ENCODE measurements at places on chromosomes 4 and X.

GRCh38 chrX:21616386-21616785, 41.7 kb downstream of the KLHL34 start:
- no peak for DNase-seq

DNA sequence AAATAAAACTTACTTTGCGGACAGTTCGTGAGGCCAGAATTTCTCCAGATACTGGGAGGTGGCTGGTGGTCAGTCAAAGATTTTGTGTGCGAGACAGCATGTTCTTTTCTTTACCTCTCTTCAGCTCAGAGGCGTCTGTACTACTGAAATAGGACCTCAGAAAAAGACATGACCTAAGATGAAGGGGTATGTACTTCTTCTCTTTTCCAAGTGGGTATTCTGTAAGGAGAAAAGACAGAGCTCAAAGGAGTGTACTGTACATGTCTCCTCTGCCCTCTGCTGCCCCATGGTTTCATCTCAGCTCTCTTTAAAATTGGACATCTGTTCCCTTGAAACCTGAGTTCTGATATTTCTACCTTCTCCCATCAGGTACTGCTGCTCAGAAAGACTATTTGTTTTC, 38.1 kb downstream of the SEPTIN11 start:
- DNase-seq = no peak

DNA sequence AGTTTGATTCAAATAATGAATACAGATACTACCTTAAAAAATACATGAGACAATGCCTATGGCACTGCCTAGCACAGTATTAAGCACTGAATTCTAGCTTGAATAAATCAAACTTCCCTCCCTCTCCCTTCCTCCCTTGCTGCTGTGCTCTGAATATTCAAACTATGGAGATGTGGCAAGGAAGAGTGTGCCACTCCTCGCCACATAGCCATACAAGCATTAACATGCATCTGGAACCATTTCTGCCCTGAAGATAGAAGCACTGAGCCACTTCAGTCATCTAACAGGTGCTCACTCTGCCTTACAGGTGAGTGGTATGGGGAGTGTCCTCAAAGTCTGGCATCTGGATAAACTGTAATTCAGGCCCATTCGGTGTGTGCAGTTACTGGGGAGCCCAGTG, 276.9 kb downstream of the ARHGAP24 start:
- no peak for DNase-seq

- DNase-seq = no peak
These were observed 5.4 kb downstream of the TBC1D1 start for GRCh38 chr4:37896206-37896860.

GRCh38 chr4:8182858-8183725, 16.0 kb upstream of the SH3TC1 start:
- no peak for DNase-seq

DNA sequence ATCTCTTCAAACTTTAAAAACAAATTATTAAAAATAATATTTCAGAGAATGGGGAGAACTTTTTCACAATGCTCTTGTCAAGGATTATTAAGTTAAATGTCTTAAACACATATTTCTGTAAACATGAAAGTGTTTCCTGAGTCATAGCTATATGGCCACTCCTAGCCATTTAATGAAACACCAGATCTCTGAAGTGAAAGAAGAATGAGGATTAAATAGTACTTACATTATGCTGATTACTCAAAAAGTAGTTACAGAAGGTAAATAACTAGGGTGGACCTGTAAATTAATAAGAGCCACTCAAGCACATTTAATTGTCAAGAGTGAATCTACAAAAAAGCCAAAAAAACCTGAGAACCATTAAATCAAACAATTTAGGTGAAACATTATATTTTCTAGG, 57.6 kb upstream of the GALNT7 start:
- no peak for DNase-seq

GRCh38 chrX:17299206-17299605, 75.8 kb upstream of the NHS start:
- no peak for DNase-seq

DNA sequence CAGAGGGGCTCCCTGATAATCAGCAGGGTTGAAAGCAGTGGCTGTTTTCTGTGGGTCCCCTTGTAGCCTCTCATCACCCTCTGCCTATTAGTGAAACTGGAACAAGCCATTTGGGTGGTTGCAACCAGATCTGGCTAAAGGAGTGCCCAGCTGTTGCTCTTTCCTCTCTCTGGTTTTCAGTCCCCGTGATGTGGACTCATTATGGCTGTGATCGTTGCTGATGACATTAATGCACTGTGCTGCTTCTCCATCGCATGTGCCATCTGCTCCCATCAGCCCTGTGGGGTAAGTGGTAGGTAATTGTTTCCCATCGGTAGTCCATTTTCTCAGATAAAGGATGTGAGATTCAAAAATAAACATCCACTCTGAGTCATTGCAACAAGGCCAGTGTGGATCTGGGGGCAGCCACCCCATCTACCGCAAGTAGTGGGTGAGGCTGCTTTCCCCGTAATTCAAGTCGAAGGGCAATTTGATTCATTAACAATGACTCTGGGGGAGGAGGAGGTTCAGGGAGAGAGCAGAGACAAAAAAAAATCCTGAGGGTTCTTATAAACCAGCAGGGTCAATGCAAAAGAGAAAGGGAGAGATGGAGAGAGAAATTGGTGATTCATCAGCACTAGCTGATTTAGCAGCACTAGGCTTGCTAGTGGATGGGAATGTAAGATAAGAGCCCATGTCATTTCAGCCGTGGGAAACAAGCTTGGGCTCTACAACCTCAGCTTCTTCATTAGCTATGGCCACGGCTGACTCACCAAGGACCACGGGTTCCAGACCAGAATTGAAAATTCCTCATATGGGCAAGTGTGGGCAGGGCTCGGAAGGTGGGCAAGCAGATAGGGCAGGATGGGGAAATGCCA, 357.8 kb downstream of the MID1IP1 start:
- DNase-seq = no peak

GRCh38 chr4:95929448-95930064, 89.7 kb downstream of the PDHA2 start:
- DNase-seq = no peak

DNA sequence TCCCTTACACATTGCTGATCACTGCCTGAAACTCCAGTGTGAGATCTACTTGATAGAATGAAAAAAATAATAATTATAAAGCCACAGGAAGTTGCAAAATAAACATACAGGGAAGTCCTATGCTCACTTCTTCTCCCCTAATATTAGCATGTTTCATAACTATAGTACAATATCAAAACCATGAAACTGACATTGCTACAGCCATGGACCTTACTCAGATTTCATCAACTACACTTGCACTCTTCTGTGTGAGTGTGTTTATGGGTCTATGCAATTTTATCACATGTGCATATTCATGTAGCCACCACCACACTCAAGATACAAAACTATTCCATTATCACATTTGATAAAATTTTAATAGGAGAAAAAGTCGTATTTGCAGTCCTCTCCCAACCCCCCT, 57.3 kb downstream of the SPINK2 start:
- no peak for DNase-seq

GRCh38 chrX:39667191-39667590, 430.6 kb downstream of the BCOR start:
- DNase-seq = no peak

DNA sequence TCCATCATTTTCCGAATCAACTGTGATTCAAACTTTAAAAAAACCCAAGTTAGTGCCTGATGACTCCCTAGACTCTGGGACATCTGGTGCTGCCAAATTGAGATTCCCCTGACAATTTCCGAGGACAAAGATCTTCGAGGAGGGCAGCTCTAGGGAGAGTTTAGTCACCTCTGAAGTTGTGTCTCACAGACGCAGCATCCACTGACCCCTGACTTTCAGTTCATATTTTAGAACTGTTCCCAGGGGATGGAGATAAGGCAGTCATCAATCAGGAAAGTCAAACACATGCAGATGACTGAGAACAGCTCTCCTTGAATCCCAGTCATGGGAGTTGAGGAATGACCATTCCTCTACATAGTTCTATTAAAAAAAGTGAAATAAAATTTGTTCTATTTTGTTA, 643.9 kb downstream of the TRIML1 start:
- DNase-seq = no peak

DNA sequence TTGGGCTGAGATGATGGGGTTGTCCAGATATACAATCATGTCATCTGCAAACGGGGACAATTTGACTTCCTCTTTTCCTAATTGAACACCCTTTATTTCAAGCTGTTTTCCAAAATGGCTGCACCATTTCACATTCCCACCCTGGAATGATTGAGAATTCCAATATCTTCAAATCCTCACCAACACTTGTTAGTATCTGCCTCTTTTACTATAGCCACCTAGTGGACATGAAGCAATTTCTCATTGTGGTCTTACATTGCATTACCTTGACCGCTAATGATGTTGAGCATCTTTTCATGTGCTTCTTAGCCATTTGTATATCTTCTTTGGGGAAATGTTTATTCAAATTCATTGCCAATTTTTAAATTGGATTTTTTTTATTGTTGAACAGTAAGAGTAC, 364.8 kb downstream of the SMARCA1 start:
- no peak for DNase-seq

DNA sequence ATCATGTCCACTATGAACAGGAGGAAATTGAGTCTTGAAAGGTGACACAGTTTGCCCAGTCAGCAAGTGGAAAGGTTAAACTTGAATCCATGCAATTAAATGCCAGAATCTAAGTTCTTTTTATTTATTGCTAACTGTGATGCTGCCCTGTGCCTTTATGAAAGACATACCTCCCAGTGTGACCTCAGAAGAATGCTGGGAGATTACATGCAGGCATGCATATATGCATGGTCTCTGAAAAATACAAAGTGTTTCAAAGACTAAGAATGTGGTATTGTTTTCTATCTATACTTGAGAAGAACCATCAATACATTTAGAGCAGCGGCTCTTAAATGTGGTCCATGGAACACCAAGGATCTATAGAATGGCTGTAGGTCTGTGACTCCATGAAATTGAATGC, 45.6 kb downstream of the CCDC149 start:
- DNase-seq = no peak

GRCh38 chr4:121054373-121054772, 18.0 kb downstream of the NDNF start:
- DNase-seq = no peak

DNA sequence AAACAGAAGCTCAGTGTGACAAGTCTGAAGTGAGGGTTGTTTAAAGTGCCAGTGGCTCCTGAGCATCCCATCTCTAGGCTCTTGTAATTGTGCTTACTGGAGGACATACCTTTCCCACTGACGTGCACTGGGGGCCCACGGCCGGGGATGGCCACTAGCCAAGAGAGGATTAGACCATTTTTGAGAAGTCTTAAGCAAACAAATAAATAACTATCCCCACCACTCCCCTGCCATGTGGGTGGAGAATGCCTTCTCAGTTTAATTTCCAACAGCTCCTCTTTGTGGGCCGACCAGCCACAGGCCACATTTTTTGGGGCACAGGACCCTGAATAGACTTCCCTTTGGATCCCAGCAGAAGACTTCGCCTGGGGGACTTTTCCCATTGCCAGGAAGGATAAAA, 125.0 kb upstream of the MSX1 start:
- DNase-seq = no peak

- DNase-seq = no peak
These were observed 18.5 kb downstream of the LAP3 start for GRCh38 chr4:17595471-17596005.

- no peak for DNase-seq
These were observed 62.6 kb downstream of the FRAS1 start for GRCh38 chr4:78119698-78120097.

GRCh38 chr4:186829097-186829496, 105.4 kb upstream of the FAT1 start:
- no peak for DNase-seq

- DNase-seq = no peak
These were observed 50.7 kb downstream of the MAB21L2 start for GRCh38 chr4:150632639-150633038.

- peak; percentile 67 for DNase-seq
These were observed at the start of gene C4orf36 for GRCh38 chr4:86891762-86892635. TSS of gene C4orf36 (minus strand) at chr4:86892422. CDS start at chr4:86891520, 902 bp downstream.

- no peak for DNase-seq
These were observed 32.6 kb upstream of the NKX6-1 start for GRCh38 chr4:84531689-84532088.

DNA sequence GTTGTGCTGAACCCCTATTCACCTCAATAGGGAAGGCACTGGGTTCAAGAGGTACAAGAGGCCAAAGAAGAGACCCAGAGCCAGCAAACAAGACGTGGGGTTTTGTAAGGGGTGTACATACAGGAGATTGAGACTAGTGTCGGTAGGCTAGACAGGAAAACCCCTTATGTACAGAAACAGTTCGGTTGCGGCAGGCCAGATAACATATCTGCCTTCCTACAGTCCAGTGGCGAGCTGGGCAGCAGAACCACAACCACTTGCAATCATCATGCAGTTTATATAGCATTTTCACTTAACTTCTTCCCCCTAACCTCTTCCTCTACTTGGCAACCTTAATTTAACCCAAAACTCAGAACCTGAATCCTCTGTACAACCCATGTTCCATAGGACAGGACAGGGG, 422.2 kb downstream of the PDHA2 start:
- DNase-seq = no peak

DNA sequence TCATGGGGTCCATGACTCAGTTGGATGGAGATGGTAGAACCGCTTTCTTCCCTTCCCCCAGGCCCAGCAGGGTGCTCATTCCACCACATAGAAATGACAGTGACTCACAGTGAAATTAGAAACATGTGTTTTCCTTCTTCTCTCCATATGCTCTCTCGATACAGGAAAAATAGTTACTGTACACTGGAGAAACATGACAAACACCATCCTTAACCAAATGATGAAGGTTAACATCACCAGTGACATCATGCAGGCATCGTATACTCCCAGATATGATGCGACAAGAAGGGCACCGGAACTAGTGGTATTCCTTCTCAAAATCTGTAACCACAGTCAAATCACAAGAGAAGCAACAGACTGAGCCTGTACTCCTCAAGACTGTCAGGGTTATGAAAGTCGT, 11.7 kb upstream of the RAB40A start:
- DNase-seq = no peak

DNA sequence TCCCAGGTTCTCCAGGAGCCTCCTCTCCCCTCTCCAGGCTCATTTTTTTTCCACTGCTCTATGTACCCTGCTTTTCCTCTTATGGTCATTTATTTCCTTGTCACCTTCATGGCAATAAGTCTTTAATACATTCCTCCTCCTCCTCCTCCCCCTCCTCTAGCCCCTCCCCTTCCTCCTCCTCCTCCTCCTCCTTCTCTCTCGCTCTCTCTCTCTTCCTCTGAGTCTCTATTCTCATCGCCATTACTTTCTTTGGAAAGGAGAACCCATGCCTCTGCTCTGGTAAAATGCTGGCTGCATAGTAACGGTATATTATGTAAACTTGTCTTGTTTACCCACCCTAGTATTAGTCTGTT, 35.7 kb downstream of the ARHGAP24 start:
- no peak for DNase-seq

- DNase-seq = no peak
These were observed 107.0 kb downstream of the OR13H1 start for GRCh38 chrX:131650637-131651410.

GRCh38 chr4:7487502-7487901, 52.8 kb upstream of the PSAPL1 start:
- no peak for DNase-seq

DNA sequence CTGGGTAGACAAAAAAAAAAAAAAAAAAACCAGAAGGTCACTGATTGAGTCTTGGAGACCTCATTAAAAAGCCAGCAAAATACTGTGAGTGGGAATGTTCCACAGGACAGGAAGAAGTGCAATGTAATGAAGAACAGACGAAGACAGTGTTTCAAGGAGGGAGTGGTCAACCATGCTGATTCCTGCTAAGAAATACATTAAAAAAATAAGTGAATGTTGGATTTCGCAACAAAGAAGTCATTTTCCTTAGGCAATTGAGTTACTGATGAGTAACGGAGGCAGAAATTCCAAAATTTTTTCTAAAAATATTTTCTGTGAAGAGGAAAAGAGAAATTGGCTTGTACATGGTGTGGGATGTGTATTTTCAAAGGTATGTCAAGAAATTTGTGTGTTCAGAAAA, 94.3 kb upstream of the FAM47B start:
- DNase-seq = no peak

Measured in Kasumi-1 (cell line).